ENCODE measurements at places on chromosomes 13 and 19. TPM values are rescaled to one million over a fixed set of nuclear protein-coding genes. Genes with fewer than 3 reads are reported as not detected.

The RAB3A gene
- 2.7 TPM for total RNA-seq

The ZFR2 gene
- total RNA-seq: 7.4 TPM

The KLK2 gene
- 0.73 TPM for total RNA-seq

- ATAC-seq: no peak
Observed at GRCh38 chr13:83220241-83220640, 662.0 kb downstream of the SLITRK1 start.

GRCh38 chr19:16161840-16162239, 11.5 kb downstream of the CIB3 start:
- no peak for ATAC-seq

GRCh38 chr13:24232037-24232436, 71.5 kb downstream of the SPATA13 start:
- ATAC-seq: no peak

DNA sequence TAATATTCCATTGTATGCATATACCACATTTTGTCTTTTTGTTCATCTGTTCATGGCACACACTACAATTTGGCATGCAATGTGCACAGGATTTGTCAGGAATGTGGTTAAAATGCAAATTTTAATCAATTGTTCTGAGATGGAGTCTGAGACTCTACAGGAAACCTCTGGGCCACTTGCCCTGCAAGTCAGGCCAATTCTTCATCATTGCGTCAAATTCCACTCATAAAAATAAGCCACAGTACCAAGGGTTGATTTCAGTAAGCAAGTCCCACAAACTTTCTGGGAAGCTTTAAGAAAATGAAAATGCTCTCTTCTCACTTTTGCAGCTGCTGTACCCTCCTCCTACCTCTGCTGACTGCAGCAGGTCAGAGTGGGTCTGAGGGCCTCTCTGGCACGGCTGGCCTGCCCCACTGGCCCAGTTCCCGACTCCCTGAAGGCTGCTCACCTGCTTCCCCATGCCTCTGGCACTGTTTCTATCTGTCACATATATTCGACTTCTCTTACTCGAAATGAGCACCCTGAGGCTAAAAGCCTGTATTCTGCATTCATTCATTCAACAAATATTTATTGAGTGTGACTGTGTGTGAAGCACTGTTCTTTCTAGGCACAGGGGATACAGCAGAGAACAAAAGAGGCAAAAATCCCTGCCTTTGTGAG, 83.8 kb upstream of the WASF3 start:
- no peak for ATAC-seq

DNA sequence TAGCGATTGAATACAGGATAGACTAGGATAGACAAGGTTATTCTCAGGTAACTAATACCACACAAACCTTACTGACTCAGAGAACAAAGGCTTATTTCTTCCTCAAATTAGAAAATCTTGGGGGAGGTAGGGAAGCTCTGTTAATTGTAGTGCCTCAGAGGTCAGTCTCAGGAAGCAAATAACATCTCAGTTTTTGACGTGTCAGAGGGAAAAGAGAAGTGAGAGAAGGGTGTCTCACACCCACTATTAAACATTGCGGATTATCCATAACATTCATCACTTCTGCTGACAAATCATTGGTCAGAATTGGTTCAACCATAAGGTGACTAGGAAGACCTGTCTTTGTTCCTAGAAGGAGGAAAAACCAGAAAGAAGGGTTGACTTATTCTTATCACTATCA, 579.4 kb upstream of the MIR17HG start:
- no peak for ATAC-seq

DNA sequence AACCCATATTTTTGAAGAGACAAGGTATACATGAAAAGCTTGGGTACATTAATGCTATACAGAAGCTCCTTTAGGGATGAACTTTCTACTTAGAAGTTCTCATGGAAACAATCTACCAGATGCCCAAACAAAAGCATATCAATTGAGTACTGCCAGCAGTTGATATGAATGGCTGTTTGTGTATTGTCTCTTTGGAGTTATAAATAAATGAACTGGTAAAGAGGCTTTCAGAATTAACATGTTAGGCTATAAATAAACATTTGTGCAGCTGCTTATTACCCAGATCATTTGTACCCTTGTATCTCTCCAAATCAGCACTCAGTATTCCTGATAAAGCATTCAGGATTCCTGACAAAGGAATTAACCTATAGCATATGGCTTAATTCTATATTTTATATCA, 418.9 kb downstream of the FGF14 start:
- ATAC-seq: no peak

Measured in motor neuron (in vitro differentiated cells).